Stimulated activated CD8-positive, alpha-beta memory T cell treated with anti-CD3 and anti-CD28 coated beads, Interleukin-7, amount 100 ng/mL, for 1 hour (primary cell): ENCODE measurements at places on chromosomes 1 and 21.

DNA sequence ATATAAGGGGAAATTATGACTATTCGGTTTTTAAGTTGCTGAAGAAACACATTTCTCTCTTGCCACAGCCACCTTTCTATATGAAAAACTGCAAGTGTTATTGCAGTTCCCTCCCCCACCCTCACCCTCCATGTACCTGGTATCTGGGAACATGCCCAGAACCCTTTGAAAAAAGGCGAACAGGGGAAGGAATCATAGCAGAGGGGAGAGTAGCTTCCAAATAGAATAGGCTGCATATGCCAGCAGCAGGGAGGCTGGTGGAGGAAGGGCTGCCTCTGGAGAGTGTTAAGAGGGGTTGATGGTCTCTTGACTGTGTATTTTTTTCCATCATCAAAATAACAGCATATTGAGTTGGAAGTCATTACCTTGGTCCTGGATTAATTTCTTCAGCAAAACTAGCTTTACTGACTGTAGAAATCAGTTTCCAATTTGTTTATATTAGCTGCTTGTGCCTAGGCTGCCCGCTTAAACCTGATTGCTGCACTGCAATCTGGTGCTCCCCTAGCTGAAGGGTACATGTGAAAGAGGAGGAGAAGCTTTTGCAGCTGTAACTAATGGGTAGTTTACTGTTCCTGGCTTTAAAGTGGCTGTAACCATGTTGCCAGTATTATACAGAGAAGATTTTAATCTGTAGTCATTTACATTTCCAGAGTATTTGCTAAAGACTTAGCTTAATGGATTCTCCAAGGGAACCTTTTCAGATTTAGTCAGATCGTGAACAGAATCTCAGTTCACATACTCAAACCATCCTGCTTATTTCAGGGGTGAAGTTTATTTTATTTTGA lies 22.7 kb downstream of the AHCYL1 start:
- DNase-seq, result no peak

DNA sequence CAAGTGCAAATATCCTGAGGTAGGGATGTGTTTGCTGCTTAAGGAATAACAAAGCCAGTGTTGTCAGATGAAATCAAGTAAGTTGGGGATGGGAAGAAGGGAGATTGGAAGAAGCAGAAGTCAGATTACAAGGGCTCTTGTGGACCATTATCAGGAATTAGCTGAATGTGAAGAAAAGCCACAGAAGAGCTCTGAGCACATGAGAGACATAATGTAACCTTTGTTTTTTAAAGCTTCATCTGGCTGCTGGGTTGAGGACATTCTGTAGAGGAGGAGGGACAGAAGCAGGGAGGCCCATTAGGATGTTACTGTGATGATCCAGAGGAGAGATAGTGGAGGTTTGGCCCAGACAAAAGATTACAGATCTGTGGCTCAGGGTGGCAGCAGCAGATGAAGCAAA lies 111.7 kb downstream of the DUSP10 start:
- no peak for DNase-seq

GRCh38 chr1:174160109-174160473 lies 771 bp downstream of the RABGAP1L start:
- no peak for DNase-seq

DNA sequence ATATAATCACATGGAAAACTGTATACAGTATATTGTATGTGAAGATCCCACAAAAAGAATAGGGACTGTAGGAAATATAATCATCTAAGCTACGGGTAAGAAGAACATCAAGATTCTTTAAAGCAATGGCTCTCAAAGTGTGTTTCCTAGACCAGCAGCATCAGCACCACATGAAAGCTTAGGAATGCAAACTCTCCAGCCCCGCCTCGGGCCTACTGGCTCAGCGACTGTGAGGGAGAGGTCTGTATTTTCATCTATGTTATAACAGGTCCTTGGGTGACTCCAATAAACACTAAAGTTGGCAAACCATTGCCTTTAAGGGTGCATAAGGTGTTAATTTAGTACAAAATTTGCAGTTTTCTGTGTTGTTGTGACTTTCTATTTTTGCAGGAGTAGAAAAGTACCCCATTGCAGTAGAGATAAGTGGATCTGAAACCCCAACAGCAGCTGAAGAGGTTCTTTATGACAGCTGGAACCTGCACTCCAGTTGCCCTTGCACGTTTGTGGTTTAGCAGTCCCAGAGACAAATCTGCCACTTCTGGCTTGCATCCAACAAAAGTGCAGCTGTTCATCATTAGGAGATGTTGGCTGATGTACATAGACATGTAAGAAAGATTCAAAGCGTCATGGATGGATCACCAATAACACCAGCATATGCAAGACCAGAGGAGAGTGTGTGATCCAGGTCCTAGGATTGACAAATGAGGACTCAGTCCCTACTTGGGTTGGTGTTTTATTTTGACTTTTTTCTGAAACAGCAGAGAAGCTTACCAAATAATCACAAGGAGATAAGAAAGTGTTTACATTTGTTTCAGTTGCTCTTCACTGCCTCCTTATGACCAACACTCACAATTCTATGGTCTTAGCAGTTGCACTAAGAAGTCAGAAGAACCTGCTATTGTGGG lies 15.9 kb upstream of the IFNAR1 start:
- no peak for DNase-seq

DNA sequence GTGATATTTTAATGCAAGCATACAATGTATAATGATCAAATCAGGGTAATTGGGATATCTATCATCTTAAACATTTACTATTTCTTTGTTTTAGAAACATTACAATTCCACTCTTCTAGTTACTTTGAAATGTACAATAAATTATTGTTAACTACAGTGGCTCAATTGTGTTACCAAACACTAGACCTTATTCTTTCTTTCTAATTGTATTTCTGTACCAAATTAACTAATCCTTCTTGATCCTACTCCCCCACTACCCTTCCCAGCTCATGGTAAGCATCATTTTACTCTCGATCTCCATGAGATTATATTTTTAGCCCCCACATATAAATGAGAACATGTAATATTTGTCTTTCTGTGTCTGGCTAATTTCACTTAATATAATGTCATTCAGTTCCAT lies 95.0 kb upstream of the MROH9 start:
- no peak for DNase-seq

DNA sequence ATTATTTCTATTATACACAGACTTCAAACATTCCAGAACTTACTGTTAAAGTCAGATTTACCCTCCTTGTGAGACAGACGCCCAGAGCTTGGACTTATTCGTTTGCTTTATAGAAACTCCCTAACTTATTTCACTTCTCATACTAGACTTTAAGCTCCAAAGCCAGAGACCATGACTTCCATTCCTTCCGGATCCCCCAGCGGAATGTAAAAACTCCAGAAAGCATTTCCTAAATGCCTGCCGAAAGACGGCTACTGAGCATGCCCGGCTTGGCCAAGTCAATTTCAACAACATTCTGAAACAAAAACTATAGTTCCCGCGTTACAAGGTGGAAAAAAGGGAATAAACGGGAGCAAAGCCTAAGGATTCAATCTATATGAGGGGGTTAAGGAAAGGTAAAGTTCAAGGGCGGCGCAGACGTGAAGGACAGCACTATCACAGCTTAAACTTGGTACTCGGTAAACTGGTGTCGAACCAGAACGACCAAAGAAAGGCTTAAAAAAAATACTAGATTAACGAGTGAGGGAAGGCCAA lies 1.1 kb downstream of the USP48 start:
- no peak for DNase-seq

DNA sequence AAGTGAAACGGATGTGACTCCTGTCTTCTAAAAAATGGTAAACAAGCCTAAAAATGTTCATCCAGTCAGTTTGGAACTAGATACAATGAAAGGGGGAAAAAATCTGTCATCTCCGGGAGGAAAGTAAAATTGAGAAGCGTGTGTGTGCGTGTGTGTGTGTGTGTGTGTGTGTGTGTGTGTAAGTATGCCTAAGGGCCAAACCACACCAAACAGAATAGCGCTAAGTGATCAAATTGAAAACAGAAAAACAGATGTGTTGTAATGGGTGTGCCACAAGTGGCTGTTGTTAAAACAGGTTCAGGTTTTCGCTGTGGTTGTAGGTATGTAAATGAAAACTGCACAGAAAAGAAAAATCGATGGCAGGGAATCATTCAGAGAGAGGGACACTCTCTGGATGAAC lies 106.7 kb downstream of the RNF220 start:
- DNase-seq, result no peak

GRCh38 chr21:39885119-39885848 lies 18.0 kb downstream of the PCP4 start:
- DNase-seq, result no peak
